ENCODE measurements at places on chromosomes 7 and 10.

DNA sequence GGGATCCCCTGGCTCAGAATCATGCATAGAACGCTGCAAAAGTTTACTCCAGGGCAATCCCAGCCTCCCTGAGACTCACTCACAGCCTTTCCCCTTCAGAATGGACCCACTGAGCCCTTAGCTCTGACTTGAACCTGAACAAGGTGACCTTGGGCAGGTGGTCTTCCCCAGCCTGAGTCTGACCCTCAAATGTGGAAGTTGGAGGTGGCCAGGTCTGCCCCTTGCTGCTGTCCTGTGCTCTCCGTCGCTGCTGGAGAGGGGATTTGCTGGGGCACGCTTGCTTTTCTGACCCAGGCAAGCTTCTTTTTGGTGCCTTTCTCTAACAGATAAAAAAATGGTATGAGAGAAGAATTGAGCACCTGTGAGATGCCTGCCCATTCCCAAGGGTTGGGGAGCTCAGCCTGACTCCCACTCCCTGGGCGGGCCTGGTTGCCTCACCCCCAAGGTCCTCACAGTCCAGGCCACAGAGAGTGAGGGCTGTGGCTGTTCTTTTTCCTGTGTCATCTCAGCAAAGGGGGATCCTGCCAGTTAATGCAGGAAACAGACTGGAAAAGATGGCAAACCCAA is 46.6 kb upstream of the IGFBP3 start:
- no peak for DNase-seq

DNA sequence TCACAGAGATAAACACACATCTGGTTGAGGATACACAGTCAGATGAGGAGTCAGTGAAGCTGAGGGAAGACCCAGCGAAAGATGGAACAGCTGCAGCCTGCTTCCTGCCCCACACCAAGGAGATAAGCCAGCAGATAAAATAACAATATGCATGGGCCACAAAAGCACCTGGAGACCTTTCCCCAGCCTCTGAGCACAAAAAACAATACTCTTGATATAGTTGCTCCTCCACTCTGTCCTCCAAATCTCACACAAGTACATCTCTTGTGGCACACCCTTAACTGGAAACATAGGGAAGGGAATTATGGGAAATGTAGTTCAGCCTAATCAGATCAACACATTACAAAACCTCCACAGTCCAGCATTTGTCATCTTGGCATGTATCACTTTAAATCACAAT is 9.7 kb upstream of the FHIP2A start:
- DNase-seq: no peak

- no peak for DNase-seq
These were observed 624.9 kb downstream of the ARL4A start for GRCh38 chr7:13312307-13312706.

DNA sequence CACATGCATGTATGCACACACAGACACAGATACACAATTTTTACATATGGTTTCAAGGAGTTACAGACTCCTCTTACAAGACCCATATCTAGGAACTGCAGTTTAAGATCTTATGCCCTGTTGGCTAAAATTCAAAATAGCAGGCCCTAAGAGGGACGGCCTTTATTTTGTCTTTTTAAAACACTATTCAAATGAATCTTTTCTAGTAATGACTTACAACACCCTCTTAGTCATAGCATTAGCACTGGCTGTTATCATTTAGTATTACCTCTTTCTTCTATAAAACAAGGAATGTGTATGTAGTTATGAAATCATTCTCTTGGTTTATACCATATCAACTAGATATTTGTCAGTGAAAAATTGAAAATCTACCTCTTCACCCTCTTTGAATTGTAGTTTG is 15.3 kb downstream of the PAPSS2 start:
- DNase-seq: no peak

All from activated CD4-positive, alpha-beta T cell treated with anti-CD3 and anti-CD28 coated beads for 4 hours (primary cell).